ENCODE measurements at places on chromosomes 4 and X.
A peak's percentile ranks its signal among the peaks of the same experiment; 100 is the strongest.

- DNase-seq = no peak
Measured at GRCh38 chr4:84530871-84531270, 31.8 kb upstream of the NKX6-1 start.

DNA sequence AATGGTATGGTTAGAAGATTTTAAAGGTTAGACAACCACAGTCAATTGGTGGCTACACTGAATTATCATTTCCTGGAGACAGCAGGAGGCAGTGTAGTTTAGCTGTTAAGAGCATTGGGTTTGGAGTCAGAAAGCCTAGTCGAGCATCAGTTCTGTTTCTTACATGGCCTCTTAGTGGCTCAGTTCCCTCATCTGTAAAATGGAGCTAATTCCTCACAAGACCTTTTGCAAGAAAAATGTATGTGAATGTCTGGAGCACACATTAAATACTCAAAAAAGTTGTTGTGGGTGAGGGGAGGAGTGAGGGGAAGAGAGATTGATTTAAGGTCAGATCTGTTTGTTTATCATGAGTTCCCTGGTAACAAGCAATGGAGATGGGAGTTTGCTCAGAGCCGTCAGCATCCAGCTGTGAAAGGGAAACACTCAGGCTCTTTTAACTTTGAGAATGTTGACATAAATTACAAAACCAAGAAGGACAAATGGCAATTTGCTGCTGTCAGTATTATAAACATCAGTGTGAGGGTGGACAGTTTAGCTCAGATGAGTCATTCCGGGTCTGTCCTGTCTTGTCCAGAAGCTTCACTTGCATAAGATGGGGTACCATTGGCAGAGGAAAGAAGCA lies 98.2 kb upstream of the PGRMC2 start:
- no peak for DNase-seq

- DNase-seq = no peak
Measured at GRCh38 chr4:85113706-85114105, 147.2 kb upstream of the WDFY3 start.

- no peak for DNase-seq
Measured at GRCh38 chr4:94181815-94182214, 25.9 kb upstream of the SMARCAD1 start.

DNA sequence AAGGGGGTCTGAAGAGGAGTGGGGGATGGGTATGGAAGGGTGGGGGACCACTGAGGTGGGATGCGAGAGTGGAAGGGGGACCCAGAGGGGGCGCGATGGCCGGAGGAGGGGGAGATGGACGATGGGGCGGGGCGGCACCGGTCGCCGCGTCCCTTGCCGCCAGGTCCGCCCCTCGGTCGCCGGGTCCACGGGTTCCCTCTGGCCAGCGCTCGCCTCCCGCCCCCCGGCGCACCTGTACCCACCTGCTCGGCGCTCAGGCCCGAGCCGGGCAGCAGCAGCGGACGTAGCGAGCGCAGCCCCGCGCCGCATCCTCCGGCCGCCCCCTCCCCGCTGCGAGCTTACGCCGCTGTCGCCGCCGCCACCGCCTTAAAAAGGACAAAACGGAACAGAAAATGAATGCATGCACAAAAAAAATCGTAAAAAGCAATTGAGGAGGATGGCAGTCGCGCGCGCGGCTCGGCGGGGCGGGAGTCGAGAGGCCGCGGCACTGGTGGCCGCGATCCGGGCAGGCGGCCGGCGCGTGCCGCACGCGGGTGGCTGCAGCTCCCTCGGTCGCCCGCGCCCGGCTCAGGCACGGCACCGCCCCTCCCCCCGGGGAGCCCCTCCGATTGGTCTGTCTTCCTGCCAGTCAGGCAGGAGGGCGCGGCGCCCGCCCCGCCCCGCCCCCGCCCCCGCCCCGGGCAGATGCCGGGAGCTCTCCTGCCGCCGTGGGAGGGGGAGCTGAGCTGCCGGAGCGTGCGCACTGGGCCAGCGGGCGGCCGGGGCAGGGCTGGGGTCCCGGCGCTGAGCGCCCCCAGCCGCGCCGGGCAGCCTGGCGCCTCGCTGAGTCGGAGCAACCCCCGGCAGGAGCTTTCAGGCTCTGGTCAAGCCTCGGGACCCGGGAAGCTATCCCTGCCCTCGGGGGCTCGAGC lies at the start of gene JAKMIP1:
JAKMIP1 (minus strand) TSS at position 539 of the 911 bp plus-strand sequence. CDS start 87,699 bp downstream, outside the sequence.
- DNase-seq = peak; percentile 86

- DNase-seq = peak; percentile 51
Measured at GRCh38 chr4:3037957-3038461, 36.3 kb downstream of the HTT-AS start.

DNA sequence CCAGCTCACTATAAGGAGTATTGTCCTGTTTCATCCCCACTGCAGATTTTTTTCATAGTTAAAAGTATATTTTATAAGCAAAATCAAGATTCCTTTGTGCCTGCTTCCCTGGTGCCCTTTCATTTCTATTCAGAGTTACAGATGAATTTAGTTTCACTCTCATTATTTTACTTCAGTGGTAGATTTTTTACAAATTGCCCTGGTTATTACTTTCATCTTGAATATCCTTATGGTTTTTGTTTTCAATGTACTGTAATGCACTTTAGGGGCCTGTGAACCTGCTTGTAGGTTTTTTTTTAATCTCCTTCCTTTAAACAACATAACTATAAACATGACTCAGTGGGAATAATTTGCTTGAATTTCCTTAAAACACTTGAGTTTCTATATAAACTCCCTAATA lies 126.8 kb downstream of the GPR143 start:
- DNase-seq = no peak

DNA sequence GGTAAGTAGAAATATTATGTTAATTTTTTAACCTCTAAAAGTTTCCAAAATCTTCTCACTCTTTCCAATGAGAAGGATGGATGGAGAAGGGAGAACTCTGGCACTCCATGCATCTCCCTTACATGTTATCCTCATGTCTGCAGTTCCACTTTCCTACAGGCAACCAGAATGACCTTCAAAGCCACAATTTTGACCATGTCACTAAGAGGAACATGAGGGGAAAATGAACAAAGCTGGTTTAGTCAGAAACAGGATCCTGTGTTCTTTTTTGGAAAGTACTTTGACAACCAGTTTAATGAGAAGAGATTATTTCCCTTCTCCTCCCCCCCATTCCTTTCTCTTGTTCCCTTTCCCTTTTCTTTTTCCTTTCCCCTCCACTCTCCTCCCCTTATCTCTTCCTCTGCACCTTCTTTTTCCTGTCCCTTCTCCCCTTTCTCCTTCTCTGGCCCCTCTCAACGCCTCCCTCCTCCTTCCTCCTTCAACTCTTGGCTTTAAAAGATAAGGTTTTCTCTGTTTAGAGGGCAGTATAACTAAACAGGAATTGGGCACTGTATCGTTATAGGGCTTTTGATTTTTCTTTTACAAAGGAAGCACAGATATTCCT lies 42.5 kb downstream of the DTHD1 start:
- DNase-seq = no peak

GRCh38 chrX:44795945-44796450 lies 47.8 kb upstream of the DUSP21 start:
- DNase-seq = no peak

DNA sequence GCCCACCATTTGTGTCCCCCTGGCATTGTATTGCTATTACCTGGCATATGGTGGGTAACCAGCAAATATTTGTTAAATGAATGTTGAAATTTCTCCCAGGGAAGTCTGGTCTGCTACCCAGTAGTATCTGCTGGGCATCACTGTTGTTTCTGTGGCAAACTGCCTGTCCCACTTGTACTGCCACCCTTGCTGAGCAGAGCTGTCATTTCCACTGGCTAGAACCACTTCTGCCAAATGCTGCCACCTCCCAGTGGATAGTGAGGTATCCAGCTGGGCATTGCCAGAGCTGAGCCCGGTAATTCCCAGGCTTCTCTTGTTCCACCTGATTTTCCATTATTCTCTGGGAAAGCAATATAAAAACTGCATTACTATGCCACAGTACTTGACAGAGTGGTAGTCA lies 186.7 kb upstream of the NOCT start:
- DNase-seq = no peak

DNA sequence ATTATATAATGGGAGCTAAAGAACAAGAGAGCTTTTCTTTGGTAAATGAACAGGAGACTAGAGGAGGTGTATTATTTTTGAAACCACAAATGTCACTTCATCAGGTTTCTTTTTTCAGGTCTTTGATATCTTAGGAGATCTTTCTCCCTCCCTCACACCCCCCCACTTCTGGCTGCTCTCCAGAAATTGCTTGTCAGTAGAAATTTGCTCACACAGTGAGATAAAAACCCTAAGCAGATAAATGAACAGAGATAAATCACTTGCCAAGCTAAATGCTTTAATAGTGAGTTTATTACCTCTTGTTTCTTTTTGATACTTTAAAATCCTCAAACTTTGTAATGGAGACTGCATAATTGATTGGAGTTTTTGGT lies 421.2 kb upstream of the TENM3 start:
- no peak for DNase-seq

DNA sequence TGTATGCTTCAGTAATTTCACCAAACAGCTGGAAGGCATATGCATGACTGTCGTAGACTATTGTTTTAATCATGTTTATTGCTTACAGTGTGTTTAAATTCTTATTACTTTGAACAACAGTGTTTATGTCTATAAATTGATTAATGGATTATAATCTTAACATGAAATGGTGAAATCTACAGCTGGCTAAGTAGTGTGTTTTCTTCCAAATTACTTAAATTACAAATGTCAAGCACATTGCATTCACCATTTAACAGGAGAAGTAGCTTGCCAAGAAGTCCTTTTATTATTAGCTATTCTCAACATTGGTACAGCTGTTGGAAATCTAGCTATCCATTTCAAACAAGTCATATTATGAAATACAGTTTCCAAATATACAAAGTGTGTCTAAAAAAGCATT lies 849.3 kb upstream of the PCDH10 start:
- DNase-seq = no peak

DNA sequence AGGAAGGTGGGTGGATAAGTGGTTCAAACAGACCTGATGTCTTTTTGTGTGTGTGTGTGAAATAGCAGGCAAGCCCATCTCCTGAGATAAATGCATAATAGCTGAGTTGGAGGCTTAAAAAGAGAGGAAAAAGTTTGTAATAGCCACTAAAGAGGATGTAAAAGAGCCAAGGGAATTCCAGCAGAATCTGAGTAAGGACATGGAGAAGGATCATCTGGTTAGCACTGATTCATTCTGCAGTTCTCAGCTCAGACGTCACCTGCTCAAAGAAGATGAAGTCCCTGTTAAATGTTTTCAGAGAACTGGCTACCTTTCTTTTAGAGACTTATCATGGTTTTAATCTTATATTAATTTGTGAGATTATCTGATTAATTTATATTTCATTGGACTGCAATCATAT lies 21.0 kb upstream of the IL13RA2 start:
- no peak for DNase-seq

DNA sequence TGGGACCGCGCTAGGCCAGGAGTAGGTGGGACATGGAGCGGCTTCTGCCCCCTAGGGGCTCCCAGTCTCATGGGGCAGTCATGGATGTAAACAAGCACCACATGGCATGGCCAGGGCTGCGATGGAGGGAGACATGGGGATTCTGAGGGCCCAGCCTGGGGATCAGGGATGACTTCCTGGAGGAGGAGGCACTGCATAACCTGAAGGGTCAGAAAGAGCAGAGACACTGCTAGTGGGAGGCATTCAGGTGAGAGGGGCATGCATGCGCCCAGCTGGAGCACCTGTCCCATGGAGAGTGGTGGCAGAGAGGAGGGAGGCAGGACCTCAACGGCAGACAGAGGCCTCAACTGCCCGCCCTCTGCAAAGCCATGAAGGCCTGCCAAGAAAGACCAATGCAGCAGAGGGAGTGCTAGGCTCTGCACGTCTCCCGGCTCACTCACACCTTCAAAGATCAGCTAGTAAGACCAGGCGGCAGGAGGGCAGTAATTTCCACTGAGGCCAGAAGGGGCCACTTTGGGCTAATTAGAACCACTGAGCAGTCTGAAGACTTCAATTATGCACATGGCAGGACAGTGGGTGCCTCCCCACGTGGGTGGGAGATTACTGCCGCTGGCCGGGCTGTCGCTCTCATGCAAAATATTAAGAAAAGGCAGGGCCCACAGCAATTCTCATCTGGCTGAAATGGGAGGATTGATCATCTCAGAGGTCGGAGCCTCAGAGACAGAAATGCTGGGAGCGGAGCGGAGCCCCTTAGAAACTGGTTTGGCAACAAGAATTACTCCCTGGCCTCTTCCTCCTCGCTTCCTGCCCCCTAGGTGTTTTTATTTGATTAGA lies 69.6 kb downstream of the PPP2R2C start:
- no peak for DNase-seq

DNA sequence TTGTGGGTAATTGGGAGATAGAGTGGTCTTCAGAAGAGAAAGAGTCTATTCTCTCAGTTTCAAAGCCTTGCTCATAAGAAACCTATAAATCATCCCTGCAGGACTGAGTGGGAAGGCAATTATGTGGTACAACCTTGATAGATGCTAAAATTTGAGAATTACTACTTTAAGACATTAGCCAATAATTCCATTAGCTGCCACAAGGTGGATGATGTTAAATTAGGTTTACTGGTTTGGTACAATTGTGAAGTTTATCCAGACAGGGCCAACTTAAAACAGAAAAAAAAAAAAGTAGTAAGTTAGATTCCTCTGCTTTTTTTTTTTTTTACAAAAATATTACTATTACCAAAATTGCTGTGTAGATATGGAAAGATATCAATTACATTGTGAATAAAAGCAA lies 73.2 kb upstream of the AMOT start:
- no peak for DNase-seq
